ENCODE measurements at places on chromosomes 7 and 10.

GRCh38 chr10:7475046-7475911 is 64.4 kb upstream of the SFMBT2 start:
- no peak for DNase-seq

DNA sequence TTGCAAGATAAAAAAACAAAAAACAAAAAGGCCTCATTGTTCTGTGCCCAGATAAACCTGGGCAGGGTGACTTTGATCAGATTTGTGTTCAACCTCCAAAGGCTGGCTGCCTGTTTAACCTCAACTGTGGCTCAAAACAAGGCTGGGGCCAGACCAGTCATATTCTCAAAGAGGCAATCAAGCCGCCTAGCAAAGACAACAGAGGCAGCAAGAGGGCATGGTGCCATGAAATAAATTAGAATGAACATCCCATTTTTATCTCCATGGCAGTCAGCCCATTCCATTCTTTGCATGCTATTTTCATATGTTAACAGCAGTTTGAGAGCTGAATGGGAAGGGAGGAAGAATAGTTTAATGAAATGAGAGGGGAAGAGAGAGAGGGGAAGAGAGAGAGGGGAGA is 1150.3 kb downstream of the TYW1 start:
- DNase-seq, result no peak

DNA sequence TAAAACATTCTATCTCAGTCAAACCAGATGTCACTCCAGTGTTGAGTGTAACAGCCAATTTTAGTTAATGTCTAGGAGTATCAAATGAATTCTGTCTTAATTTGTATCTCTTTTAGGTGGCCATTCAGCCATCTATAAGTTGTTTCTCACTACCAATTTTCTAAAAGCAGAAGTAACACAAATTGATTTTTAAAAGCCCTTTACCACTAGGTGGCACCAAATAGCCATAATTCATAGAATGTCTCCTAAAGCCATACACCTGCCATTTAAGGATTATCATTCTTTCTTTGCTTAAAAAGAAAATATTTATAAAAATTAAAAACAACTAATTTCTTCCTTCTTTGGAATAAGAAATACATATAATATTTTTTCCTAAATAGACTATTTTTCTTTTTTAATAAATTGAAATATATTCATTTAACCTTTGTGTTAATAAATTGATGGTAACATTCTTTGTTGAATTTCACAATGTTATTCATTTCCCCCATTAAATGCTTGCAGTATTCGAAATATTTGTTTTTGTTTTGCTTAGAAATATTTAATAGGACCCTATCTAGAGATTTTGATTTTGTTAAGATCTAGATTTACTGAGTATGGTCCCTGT is 107.8 kb upstream of the PPP1R3A start:
- peak; percentile 23 for DNase-seq

- peak; percentile 93 for DNase-seq
These were observed 26.9 kb downstream of the MYPN start for GRCh38 chr10:68135922-68136792.

DNA sequence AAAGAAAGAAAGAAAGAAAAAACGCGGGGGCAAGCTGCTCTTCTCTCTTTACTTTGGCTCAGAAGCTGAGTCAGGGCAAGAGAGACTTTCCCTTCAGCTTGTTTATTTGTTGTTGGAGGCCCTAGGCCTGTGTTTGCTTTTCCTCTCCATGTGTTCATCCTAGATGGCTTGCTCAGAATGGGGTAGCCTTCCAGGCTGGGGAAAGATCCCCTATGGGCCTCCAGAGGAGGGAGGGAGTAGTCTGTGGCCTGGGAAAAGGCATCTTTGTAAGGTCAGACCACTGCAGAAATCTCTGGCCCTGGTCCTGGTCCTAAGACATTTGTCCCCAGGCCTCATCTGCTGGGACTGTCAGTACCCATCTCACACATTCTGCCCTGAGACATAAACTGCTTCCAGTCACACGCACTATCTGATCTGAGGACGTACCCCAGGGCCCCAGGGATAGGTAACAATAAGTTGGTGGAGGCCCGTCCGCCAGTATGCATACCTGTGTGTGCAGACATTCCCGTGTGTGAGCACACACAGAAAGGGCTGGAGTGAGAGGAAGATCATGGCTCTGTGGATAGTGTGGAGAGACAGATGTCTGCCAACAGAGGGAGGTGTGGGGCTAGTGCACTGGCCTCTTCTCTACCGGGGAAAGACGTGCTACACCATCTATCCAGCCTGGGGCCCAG is 4.9 kb upstream of the SCD start:
- no peak for DNase-seq

DNA sequence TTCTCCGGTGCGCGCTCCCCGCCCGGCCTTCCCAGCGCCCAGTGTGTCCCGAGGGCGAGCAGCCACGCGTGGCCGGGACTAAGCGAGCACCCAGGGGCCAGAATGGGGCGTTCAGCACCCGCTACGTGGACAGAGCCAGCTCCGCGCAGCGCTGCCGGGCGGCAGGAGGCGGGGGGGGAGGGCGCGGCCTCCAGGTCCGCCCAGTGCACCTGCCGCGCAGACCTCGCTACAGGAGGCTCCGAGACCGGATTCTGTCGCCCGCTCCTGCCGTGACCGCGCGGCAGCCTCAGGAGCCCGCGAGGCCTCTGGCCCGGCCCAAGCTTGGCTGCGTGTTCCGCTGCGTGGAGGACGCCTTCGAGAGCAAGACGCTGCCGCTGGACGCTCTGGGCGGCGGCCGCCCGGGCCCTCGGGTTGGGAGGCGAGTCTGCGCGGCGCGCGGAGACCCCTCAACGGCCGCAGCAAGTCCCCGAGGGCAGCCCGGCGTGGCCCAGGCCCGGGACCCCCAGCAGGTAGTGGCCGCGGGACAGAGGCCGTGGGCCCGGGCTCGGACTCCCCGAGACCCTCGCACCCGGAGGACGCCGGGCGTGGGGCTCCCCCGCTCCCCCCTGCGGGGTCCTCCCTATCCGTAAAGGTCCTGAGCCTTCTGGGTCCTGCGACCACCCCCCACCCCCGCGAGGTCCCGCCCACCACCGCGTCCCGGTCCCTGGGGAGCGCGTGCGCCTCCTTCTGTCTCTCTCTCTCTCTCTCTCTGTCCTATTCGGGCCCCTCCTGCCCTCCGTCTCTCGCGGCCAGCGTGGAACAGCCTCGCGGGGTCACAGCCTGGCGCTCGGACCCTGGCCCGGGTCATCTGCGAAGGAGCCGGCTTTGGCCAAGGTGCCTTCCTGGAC is 904 bp upstream of the DPYSL4 start:
- no peak for DNase-seq

DNA sequence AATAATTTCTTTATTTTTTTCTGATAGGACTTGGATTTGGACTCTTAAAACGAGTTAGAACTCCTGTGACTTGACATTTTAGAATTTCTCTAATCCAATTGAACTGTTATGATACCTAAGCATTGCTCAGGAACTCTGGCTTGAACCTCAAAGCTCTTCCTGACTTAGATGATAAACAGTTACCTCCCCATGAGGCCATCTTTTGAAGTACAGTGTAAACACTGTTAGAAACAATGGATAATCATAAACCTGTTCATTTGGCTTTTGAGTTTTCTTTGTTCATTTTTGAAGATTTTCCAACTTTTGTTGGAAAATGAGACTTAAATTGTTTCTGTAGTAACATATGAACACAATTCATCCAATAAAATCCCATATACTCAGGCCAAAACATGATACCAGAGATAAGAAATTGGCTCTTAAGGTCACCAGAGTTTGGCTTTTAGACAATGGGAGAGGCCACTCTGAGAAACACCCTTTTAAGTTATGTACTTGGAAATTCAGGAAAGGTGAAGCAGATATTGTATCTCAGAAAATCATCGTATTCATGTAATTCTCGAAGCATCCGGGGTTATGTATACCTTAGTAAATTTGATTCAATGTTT is 59.6 kb downstream of the RUNDC3B start:
- DNase-seq, result no peak

GRCh38 chr10:100659361-100660098 is 85.9 kb upstream of the PAX2 start:
- no peak for DNase-seq

DNA sequence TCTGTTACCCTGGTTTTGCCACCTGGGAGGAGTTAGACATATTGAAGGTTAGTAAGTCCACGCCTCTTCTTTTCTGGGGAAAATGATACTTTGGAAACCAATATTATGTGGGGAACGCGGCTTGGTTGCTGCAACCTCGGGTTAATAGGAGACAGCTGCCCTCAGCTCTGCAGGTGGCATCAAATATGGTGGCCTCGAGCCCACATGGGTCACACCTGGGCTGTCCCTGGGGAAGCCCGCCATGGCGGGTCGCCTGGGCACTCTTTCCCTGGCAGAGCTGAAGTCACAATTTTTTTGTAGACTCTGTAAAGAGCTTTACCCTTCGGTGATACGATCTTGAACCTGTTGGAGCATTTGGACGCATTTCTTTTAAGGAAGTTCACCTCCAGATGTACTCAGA is 2.5 kb downstream of the PFKP start:
- DNase-seq, result no peak

DNA sequence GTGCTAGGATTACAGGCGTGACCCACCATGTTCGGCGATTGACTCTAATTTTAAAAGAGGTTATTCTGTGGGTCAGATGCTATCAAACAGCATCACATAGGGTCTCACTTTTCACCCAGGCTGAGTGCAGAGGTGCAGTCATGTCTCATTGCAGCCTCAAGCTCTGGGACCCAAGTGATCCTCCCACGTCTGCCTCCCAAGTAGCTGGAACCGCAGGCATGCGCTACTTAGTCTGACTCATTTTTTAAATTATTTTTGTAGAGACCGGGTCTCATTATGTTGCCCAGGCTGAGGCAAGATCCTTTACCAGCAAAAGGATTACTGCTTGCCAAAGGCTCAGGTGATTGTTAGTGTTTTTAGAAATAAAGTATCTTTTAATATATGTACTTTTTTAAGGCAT is 42.9 kb upstream of the STOX1 start:
- no peak for DNase-seq

- peak; percentile 20 for DNase-seq
These were observed 10.3 kb downstream of the TACC2 start for GRCh38 chr10:121999301-121999700.

GRCh38 chr10:30737931-30738391 is 108.4 kb upstream of the LYZL2 start:
- no peak for DNase-seq

DNA sequence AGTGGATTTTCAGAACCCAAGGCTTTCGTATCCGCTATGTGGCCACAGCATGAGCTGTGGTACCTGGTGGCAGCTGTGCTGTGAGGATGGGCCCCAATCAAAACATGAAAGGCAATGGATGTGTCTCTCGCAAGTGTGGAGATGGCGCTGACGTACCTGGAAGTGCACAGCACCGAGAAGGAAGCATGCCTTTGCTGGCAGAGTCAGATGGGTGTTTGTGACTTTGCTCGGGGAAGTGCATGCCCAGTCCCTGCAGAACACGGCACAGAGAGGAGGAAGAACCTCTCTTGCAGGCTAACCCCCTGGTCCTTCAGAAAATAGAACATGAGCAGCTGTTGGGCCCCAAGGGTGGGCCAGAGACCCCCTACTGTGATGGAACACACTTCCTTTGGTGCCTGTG is 654.1 kb upstream of the ZWINT start:
- DNase-seq, result no peak

GRCh38 chr10:24202181-24202570 is 6.8 kb upstream of the KIAA1217 start:
- no peak for DNase-seq

- no peak for DNase-seq
These were observed 3.2 kb upstream of the DGKB start for GRCh38 chr7:14905764-14906163.

DNA sequence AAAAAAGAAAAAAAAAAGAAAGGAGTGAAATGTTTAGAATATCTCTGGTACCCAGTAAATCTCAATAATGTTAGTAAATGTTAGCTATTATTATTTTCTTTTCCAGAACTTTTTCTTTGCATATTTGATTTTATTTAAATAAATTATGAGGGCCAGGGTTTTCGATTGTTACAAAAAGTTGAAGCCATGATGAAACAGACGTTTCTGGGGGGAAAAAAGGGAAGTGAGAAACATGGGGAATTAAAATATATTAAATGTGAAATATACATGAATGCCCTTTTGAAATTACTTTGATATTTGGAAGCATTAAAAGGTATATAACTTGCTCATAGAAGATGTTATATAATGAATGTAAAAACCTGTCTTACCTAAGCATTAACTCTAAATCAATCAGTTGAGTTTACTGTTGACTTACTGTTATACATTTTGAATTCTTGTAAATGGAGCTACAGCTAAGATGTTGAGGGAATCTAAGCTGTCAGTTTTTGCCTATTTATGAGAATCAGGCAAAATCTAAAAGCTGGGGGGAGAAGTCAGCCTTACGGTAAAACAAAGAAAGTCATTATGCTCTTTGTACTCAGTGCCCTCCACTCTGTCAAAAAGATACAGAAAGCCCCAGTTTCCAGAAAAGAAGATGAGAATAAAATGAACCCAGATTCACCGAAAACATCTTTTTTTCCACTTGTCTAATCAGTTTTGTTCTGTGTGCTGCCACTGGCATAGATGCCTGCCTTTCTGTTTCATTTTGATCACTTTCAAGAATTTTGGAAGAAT is 30.0 kb upstream of the KDM7A start:
- DNase-seq, result no peak

- no peak for DNase-seq
These were observed 47.6 kb downstream of the GTF2IRD1 start for GRCh38 chr7:74501298-74501697.

GRCh38 chr7:29892231-29892630 is 85.9 kb downstream of the WIPF3 start:
- no peak for DNase-seq

DNA sequence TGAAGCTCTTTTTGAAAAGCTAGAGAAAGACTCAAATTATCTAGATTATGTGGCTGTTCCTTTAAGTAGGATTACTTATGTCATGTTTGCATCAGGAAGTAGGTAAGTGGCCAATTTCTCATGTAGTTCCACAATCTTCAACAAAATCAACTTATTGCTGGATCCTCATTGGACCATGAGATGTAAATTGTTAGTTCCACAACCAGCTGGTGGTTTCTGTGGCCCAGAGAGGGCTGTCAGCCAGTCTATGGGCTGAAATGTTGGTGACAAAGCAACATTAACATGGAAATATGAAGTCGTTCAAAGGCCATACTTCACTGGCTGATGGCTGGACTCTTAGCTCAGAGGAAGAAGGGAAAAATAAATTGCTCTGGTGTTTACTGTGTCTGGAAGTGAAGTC is 157.9 kb downstream of the PLXDC2 start:
- DNase-seq, result no peak

- no peak for DNase-seq
These were observed 40.6 kb downstream of the PYROXD2 start for GRCh38 chr10:98374217-98374985.

- peak; percentile 61 for DNase-seq
These were observed at the start of the genes COG5 and DUS4L for GRCh38 chr7:107563775-107564552. COG5 (minus strand) TSS chr7:107563920; CDS start chr7:107563896, 24 bp downstream. DUS4L (plus strand) TSS chr7:107563971; CDS start chr7:107567071, 3,100 bp downstream.

DNA sequence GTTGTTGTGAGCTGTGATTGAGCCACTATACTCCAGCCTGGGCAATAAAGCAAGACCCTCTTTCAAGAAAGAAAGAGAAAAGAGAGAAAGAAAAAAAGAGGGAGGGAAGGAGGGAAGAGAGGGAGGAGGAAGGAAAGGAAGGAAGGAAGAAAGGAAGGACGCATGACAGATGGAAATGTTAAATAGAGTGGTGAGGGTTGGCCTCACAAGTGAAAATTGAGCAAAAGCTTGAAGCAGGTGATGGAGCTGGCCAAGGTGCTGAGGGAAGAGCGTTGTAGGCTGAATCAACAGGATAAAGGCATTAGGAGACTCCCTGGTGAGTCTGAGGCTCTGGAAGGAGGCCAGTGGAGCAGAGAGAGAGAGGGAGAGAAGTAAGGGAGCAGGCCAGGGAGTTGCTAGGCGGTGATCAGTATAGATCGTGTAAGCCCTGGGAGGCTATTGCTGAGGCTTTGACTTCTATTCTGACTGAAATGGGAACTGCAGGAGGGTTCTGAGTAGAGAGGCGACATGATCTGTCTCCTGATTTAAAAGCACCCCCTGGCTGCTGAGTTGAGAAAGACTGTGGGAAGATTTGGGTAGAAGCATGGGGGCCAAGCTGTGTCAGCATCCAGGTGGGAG is 26.5 kb upstream of the TMEM248 start:
- DNase-seq, result no peak

Measured in GM04504 (cell line).